Stimulated activated CD4-positive, alpha-beta T cell treated with anti-CD3 and anti-CD28 coated beads, Interleukin-15, amount 100 ng/mL, for 24 hours (primary cell): ENCODE measurements at places on chromosomes 5 and 9.
A peak's percentile ranks its signal among the peaks of the same experiment; 100 is the strongest.

DNA sequence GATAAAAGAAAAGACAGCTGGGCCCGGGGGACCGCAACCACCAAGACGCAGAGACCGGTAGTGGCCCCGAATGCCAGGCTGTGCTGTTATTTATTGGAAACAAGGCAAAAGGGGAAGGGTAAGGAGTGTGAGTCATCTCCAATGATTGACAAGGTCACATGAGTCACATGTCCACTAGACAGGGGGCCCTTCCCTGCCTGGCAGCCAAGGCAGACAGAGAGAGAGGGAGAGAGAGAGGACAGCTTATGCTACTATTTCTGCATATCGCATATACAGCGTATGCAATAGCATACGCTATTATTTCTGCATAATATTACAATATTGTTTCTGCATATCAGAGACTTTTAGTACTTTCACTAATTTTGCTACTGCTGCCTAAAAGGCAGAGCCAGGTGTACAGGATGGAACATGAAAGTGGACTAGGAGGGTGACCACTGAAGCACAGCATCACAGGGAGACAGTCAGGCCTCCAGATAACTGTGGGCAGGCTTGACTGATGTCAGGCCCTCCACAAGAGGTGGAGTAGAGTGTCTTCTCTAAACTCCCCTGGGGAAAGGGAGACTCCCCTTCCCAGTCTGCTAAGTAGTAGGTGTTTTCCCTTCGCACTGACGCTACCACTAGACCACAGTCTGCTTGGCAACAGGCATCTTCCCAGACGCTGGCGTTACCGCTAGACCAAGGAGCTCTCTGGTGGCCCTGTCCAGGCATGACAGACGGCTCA is 50.3 kb downstream of the RFX3 start:
- peak; percentile 14 for DNase-seq

GRCh38 chr5:54390539-54391031 is 64.9 kb upstream of the HSPB3 start:
- DNase-seq = no peak

DNA sequence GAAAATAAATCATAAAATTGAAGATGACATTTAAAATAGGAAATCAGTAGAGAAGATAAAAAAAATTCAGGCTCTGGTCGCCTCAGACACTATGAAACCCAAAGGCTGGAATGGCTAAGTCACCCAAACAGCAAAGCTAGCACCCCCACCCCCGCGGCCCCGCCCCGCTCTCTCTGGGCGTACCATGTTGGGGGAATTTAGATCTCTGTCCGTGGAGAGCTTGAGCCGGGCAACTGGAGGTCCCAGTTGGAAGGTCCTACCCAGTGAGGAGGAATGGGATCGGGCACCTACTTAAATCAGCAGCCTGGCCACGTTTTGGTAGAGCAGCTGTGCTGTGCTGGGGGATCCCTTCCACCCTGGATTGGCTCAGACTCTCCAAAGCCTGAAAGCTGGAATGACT is 150.6 kb upstream of the ANKRD55 start:
- DNase-seq = no peak

DNA sequence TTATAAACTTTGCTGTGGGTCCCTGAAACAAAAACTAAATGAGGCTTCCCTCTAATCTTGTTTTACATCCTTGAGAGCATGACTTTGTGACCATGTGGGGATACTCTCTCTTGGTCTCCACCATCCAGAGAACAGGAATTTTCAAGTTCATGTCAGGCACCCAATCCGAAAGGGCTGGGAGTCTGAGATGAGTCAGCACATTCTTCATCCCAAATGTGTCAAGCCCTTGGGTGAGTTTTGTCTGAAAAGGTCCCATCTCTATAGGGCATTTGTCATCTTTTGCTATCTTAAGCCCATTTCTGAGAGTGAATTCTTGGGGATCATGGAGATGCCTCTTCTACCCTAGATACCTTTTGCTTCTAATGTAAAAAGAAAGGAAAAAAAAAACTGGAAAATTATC is 26.9 kb upstream of the RAPGEF6 start:
- DNase-seq = no peak

DNA sequence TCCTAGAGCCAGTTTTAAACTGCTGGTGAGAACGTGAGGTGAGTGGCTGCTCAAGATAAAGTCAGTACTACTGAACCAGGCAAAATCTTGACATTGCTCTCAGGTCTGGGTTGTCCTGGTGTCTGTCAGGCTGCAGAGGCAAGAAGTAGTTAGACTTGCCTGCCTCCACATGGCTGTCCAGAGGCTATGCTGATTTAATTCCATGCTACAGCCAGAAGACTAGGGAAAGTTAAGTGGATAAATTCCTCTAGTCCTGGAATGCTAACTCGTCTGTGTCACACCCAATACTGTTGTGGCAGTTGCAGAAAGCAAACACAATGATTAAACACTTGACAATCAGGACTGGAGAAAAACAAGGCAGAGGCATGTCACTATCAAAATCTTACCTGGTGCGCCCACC is 118.9 kb downstream of the ACER2 start:
- DNase-seq = no peak

DNA sequence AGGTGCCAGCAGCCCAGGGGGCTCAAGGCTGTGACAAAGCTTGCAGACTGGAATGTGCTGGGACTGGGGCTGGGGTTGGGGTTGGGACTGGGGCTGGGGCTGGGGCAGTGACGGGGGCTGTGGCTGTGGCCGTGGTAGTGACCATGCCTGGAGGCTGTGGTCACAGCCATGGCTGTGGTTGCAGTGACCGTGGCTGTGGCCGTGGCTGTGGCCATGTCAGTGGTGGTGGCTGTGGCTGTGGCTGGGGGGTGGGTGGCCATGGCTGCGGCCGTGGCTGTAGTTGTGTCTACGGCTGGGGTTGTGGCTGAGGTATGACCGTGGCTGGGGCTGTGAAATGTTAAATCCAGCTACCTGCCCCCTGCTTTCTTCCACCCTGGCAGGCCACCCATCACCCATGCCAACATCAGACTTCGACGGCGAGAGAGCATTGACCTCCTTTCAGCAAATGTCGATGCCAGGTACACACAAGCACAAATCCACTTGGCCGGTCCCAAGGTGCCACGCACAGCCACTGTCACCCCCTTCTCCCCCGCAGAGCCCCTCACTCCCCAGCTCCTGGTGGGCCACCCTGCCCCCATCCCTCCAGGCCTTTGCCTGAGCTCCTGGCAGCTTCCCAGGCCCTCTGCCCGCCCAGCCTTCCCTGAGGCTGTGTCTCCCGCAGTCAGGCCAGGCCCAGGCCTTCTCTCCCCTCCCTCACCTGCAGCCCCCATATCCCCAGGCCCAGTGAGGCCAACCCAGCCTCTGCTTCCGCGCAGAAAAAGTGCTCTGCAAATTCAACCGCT is 15.3 kb downstream of the LCN9 start:
- DNase-seq = no peak

- DNase-seq = peak; percentile 4
These were observed 40.9 kb upstream of the FABP6 start for GRCh38 chr5:160188141-160189015.
